ENCODE measurements at places on chromosomes 5 and 9. TPM values are rescaled to one million over a fixed set of nuclear protein-coding genes. Genes with fewer than 3 reads are reported as not detected.

- no peaks in the 10 kb centered on the region for H3K36me3 ChIP-seq
- H3K27ac ChIP-seq = no peak overlapping the region
- no peaks in the 10 kb centered on the region for H3K27me3 ChIP-seq
- H3K4me3 ChIP-seq = no peak overlapping the region
- no peak for DNase-seq
- H3K4me1 ChIP-seq = no peaks in the 10 kb centered on the region
Observed at GRCh38 chr5:76582230-76583162, 40.7 kb downstream of the F2RL2 start.

Gene ACOT12
- not detected for total RNA-seq

DNA sequence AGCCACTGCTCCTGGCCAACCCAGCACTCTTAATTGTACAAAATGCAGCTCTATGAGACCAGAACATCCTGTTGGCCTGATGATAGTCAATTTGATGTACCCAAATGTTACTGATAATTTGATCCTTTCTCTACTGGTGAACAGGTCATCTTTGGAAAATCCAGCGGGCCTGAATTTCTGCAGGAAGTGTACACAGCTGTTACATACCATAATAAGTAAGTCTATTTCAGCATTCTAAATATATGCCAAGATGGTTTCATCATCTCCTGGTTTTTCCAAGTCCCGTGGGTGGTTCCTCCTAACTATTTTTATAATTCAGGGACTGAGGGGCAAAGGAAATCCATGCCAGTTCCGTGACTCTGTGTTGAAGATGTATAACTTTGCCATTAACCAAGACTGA is 155.4 kb downstream of the DOCK8 start:
- H3K4me1 ChIP-seq = no peaks in the 10 kb centered on the region
- DNase-seq = no peak
- no peaks in the 10 kb centered on the region for H3K36me3 ChIP-seq
- H3K27me3 ChIP-seq = peaks cover 6% of the 10 kb centered on the region
- H3K4me3 ChIP-seq = no peak overlapping the region

DNA sequence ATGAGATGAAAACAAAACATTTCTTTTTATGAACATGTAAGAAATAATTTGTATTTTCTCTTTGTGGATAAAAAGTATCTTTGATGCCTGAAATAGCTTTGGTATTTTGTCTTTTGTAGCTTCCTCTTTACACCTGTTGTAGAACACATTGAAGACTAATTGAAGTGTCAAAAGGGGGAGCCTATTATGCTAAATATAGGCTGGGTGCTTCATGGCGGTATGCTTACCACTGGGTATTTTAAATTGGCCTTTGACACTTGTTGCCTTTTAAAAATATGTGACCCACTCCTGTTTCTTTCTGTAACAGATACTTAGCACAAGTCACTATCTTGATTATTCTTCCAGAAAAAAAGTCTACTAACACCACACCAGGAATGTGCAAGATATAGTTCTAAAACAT is 226.4 kb downstream of the KIAA0825 start:
- H3K27me3 ChIP-seq = no peaks in the 10 kb centered on the region
- H3K4me1 ChIP-seq = no peaks in the 10 kb centered on the region
- no peak overlapping the region for H3K4me3 ChIP-seq
- no peak for DNase-seq
- no peak overlapping the region for H3K27ac ChIP-seq
- H3K36me3 ChIP-seq = no peaks in the 10 kb centered on the region

GRCh38 chr5:137741718-137742117 is 5.8 kb upstream of the KLHL3 start:
- no peak overlapping the region for H3K27ac ChIP-seq
- no peak overlapping the region for H3K4me3 ChIP-seq
- H3K27me3 ChIP-seq = no peaks in the 10 kb centered on the region
- DNase-seq = no peak
- peaks cover 2% of the 10 kb centered on the region for H3K36me3 ChIP-seq
- no peaks in the 10 kb centered on the region for H3K4me1 ChIP-seq

- H3K27ac ChIP-seq = peak within 1 kb of the TSS; percentile 45
- DNase-seq = no peak
- no peaks in the 10 kb centered on the region for H3K36me3 ChIP-seq
Observed at GRCh38 chr5:150507474-150508276, at the start of gene NDST1. NDST1 (plus strand) TSS chr5:150508131; CDS start chr5:150521255, 13,124 bp downstream.

Gene FCN2
- not detected for total RNA-seq

Gene RNF14
- 36.9 TPM for total RNA-seq

Gene SLC36A3
- total RNA-seq = not detected

Gene PCDHGA12
- total RNA-seq = 1.5 TPM

DNA sequence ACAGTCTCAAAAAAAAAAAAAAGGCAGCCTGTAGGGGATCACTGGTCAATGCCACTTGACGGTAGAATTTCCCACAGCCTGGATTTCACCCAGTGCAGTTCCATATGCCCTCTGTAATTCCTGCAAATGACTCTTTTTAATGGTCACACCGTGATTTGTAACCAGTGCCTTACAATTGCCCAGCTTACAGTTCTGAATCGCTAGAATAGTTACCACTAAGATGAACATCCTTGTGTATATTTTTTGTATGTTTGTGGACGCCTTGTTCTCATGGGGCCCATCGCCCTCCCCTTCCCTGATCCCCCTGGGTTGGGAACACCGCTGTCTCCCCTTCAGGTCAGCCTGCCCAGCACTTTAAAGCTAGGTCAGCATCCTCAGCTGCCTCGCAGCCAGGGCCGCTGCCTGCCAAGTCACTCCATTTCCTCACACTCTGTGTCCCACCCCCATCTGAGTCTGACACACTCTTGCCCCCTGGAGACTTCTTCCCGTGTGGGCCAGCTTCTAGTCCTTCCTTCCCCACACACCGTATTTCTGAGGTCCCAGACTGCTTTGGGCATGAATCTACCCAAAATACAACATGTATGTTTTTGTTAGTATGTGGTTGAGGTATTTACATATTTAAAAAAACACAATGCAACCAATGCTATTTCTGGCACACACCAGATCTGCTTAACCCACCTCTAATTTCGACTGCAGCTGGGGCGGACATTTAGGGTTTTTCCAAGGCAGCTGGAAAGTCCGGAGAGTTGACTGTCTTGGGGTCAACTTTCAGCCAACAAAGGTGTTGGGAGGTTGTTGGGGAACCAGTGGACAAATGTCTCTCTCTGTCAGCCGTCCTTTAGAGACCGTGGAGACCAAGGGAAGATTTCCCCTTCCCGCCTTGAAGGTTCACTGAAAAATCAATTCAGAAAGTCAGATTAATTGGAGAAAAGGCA is 120.5 kb upstream of the NEK6 start:
- no peak overlapping the region for H3K27ac ChIP-seq
- no peaks in the 10 kb centered on the region for H3K4me1 ChIP-seq
- H3K4me3 ChIP-seq = no peak overlapping the region
- DNase-seq = no peak
- H3K36me3 ChIP-seq = no peaks in the 10 kb centered on the region

- no peak for DNase-seq
- H3K27ac ChIP-seq = no peak overlapping the region
- H3K4me3 ChIP-seq = no peak overlapping the region
- peaks cover 15% of the 10 kb centered on the region for H3K4me1 ChIP-seq
Observed at GRCh38 chr9:98451576-98451975, 196.1 kb upstream of the TBC1D2 start.

GRCh38 chr5:80213466-80213865 is 42.4 kb downstream of the SERINC5 start:
- H3K36me3 ChIP-seq = no peaks in the 10 kb centered on the region
- no peak overlapping the region for H3K4me3 ChIP-seq
- H3K27ac ChIP-seq = no peak overlapping the region
- DNase-seq = no peak

DNA sequence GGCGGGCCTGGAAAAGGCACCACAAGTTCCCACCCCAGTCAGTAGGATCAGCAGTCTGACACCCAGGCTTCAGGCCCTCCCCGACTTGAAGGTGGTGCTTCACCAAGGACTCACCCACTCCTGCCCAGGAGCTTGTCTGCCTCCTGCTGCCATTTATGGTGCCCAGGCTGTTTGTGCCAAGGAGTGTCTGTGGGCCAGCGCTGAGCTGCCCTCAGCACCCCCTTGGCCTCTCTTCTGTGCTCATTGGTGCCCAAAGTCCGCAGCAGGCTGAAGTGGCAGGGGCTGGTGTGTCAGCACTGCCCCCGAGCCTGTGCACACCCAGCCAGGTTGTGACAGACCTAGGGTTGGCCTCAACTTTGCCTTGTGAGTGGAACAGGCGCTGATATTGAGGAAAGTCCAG is 23.5 kb downstream of the JMY start:
- H3K27me3 ChIP-seq = no peaks in the 10 kb centered on the region
- H3K4me3 ChIP-seq = no peak overlapping the region
- no peak for DNase-seq

- H3K4me1 ChIP-seq = peaks cover 31% of the 10 kb centered on the region
- no peaks in the 10 kb centered on the region for H3K36me3 ChIP-seq
- H3K4me3 ChIP-seq = no peak overlapping the region
- H3K27ac ChIP-seq = no peak overlapping the region
Observed at GRCh38 chr5:141732417-141732816, 50.4 kb upstream of the ARAP3 start.

Gene DBH
- 0.59 TPM for total RNA-seq

DNA sequence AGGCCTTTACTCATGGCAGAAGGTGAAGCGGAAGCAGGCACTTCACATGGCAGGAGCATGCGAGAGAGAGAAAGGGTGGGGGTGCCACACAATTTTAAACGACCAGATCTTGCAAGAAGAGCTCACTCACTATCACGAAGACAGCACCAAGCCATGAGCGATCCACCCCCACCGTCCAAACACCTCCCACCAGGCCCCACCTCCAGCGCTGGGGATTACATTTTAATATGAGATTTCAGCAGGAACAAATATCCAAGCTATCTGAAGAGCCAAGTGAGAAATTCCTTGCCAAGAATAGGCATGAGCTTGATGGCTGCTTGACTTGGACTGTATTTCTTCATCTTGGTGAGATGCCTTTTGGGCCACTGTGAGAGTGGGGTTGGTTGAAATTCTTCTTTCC is 88.0 kb downstream of the PDZD2 start:
- no peaks in the 10 kb centered on the region for H3K27me3 ChIP-seq
- H3K27ac ChIP-seq = no peak overlapping the region
- no peaks in the 10 kb centered on the region for H3K36me3 ChIP-seq
- no peak for DNase-seq

Data from neural crest cell (in vitro differentiated cells).